Activated T-helper 1 cell treated with anti-CD3 and anti-CD28 coated beads, Interleukin-12 subunit alpha, Interleukin-12 subunit beta, Interleukin-2, Interleukin-4 antibody, amounts not matched to agents 30 ng/mL and 10 ng/mL and 1 ng/mL, durations not matched to agents 14 hours and 24 hours and 36 hours (primary cell): ENCODE measurements at places on chromosomes 2 and 18. TPM values are rescaled to one million over a fixed set of nuclear protein-coding genes. Genes with fewer than 3 reads are reported as not detected.
A peak's percentile ranks its signal among the peaks of the same experiment; 100 is the strongest.

DNA sequence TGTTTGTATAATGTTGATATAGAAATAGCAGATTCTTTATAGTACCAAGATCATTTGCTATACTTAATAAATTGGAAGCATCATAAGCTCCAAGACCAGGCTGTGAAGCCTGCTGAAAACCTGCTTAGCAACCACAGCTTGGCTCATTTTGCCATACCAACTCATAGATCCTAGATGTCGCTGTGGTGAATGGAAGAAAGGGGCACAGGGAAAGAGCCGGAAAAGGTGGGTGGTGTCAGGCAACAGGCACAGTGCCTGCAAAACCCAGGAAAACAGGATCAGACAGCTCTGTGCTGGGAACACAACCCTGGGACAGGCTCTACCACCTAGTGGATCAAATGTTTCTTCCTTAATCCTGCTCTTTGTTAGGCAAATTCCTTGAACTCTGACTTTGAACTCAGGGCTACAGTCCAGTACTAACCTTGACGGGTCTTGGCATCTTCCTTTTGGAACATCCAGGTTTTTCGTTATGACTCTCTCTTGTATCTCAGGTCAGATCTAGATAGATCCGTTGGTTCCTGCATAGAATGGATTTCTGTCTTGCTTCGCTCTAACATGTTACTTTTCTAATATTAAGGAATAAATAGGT is 31.6 kb downstream of the TWSG1 start:
- H3K4me3 ChIP-seq: no peak overlapping the region
- H3K27ac ChIP-seq: no peak overlapping the region
- no peaks in the 10 kb centered on the region for H3K27me3 ChIP-seq
- no peak for DNase-seq
- no peaks in the 10 kb centered on the region for H3K4me1 ChIP-seq
- H3K36me3 ChIP-seq: peaks cover 7% of the 10 kb centered on the region

DNA sequence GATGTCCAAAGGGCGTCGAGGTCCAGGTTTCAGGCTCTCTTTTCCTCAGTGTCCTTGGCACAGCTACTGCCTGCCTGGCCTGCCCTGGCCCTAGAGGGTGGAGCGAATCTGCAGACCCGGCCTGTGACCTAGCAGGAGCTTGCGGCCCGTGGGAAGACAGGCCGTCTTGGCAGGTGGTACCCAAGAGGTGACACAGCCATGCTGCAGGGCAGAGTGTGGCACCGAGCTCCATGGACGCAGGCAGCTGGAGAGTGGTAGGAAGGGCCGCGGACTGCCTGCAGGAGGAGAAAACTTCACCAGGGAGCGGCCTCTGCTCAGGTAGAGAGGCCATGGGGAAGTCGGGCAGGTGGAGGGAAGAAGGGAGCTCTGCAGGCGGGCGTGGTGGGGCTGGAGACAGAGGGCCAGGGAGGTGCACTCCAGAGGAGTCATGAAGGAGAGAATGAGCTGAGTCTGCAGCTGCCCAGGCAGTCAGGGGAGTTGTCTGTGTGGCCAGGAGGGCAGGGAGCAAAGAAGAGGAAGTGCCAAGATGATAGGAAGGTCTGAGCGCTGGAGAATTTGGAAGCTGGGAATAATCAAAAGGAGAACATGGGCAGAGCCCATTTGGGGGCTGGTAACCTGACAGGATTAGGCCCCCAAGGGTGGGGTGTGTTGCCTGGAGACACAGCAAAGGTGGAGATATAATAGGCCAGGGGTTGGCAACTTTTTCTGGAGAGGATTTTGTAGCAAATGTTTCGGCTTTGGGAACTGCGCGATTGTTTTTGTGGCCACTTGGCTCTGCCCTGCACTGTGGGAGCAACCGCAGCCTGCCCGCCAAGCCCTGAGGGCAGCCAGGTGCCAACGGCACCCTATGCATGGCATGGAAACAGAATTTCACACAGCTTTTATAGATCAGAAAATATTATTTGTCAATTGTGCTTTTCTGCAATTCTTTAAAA is 154.4 kb upstream of the PXDN start:
- H3K4me3 ChIP-seq: no peak overlapping the region
- no peaks in the 10 kb centered on the region for H3K36me3 ChIP-seq
- DNase-seq: no peak
- peaks cover 3% of the 10 kb centered on the region for H3K27me3 ChIP-seq

- peak overlapping the region; percentile 32 for H3K27ac ChIP-seq
- H3K36me3 ChIP-seq: peaks cover 60% of the 10 kb centered on the region
- H3K27me3 ChIP-seq: no peaks in the 10 kb centered on the region
- H3K4me1 ChIP-seq: peaks cover 76% of the 10 kb centered on the region
- H3K4me3 ChIP-seq: no peak overlapping the region
Measured at GRCh38 chr2:230346465-230346864, 19.5 kb downstream of the SP140L start.

DNA sequence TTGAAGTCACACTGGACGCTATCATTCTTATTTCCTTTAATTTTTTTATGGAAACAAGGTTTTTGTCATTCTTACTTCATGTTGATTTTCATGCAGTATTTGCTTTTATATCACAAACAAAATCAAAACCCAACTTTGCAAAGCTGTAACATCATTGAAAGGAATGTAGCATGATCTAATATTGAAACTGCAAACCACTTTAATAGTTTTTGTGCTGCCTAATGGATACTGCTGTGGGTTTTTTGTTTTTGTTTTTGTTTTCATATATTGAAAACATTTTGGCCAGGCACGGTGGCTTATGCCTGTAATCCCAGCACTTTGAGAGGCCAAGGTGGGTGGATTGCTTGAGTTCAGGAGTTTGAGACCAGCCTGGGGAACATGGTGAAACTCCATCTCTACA is 81.6 kb downstream of the MAP2 start:
- DNase-seq: no peak
- no peak overlapping the region for H3K27ac ChIP-seq
- H3K4me3 ChIP-seq: no peak overlapping the region
- H3K36me3 ChIP-seq: no peaks in the 10 kb centered on the region
- peaks cover 1% of the 10 kb centered on the region for H3K27me3 ChIP-seq

DNA sequence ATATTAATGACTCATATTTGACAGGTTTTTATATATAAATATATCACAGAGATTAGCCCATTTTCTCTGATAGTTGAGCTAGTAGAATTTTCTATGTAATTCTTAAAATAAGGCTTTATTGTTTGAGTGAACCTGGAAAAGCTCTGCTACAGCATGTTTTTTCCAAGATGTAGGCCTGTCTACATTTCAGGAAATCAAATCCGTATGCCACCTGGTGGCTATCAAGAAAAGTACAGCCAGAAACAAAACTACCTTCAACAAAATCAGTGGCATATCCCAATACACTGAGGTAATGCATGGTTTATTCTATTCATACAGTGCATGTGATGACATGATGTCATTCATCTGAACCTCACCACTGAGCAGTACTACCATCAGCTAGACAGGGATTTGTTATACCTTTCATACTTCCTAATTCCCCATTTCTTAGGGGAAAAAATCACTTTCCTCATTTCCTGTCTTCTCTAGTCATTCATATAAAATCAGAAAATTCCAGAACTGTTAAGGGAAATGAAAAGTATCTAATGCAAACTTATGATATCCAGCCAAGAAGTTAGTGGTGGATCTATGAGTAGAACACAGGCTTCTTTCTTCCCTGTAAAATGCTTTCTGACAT is 310.4 kb upstream of the SYT4 start:
- no peak overlapping the region for H3K27ac ChIP-seq
- H3K4me1 ChIP-seq: no peaks in the 10 kb centered on the region
- H3K27me3 ChIP-seq: no peaks in the 10 kb centered on the region
- H3K36me3 ChIP-seq: no peaks in the 10 kb centered on the region
- no peak overlapping the region for H3K4me3 ChIP-seq

DNA sequence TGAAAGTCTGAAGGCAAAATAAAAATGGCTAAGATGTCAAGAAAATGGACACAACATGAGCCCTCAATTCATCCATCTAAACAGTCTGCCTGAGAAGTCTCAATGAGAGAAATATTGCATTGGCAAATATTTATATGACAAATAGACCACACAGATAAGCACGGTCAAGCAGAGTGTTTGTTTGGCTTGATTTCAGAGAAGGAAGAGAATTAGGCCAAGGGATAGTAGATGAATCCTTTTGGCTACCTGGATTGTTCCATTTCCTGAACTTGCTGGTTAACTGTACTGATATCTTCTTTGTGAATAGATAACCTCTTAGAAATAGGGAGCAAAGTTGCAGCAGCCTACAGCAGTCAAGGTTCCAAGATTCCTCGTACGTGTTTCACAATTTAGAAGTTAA is 129.6 kb downstream of the RBMS1 start:
- peaks cover 17% of the 10 kb centered on the region for H3K4me1 ChIP-seq
- no peaks in the 10 kb centered on the region for H3K27me3 ChIP-seq
- H3K4me3 ChIP-seq: no peak overlapping the region

TACR1 gene
- not detected in 2 replicates for total RNA-seq

- H3K27me3 ChIP-seq: peaks cover 8% of the 10 kb centered on the region
- no peak overlapping the region for H3K4me3 ChIP-seq
- DNase-seq: no peak
- no peak overlapping the region for H3K27ac ChIP-seq
Measured at GRCh38 chr2:229601396-229601795, 113.0 kb downstream of the DNER start.

GRCh38 chr2:33491441-33492084 is 15.1 kb downstream of the RASGRP3 start:
- H3K4me1 ChIP-seq: peaks cover 49% of the 10 kb centered on the region
- no peak overlapping the region for H3K4me3 ChIP-seq
- H3K27ac ChIP-seq: no peak overlapping the region
- peaks cover 14% of the 10 kb centered on the region for H3K36me3 ChIP-seq
- DNase-seq: no peak

DNA sequence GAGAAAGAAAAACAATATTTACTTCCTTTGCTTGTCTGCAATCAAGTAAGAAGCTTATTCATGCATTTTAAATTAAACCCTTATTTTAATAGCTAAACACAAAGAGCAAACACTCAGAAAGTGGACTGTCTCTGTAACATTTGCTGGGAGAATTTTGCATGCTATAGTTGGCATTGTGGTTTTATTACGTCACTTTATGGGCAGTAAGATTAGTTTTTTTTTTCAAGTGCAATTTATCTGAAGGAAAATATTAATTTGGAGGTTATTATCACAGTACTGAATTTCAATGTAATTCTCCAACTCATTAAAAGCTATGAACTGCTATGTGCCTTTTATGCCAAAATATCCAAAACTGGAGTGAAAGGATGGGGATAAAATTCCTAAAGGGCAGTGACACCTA is 103.3 kb downstream of the TMEFF2 start:
- DNase-seq: no peak
- no peak overlapping the region for H3K4me3 ChIP-seq
- no peaks in the 10 kb centered on the region for H3K4me1 ChIP-seq

- DNase-seq: no peak
- H3K36me3 ChIP-seq: no peaks in the 10 kb centered on the region
- no peak overlapping the region for H3K27ac ChIP-seq
- H3K4me3 ChIP-seq: no peak overlapping the region
- peaks cover 51% of the 10 kb centered on the region for H3K27me3 ChIP-seq
Measured at GRCh38 chr18:8711736-8712135, 6.4 kb downstream of the MTCL1 start.

SCN7A gene
- not detected in 2 replicates for total RNA-seq

YES1 gene
- 18.5 and 18.9 TPM in 2 replicates for total RNA-seq

TEX44 gene
- total RNA-seq: not detected in 2 replicates

DSC2 gene
- total RNA-seq: not detected in 2 replicates

GRCh38 chr2:61229936-61230335 is 67.9 kb downstream of the C2orf74 start:
- H3K36me3 ChIP-seq: peaks cover 44% of the 10 kb centered on the region
- H3K27me3 ChIP-seq: no peaks in the 10 kb centered on the region
- H3K27ac ChIP-seq: no peak overlapping the region
- no peak overlapping the region for H3K4me3 ChIP-seq

DNA sequence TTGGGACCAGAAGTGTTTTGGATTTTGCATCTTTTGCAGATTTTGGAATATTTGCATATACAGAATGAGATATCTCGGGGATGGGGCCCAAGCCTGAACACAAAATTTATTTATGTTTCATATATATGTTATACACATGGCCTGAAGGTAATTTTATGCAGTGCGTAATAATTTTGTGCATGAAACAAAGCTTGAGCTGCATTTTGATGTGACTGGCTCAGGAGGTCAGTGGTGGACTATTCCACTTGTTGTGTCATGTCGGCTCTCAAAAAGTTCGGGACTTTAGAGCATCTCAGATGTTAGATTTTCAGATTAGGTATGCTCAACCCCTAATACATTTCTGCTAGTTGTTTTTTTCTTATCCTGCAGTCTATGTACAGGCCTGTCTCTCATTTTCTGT is 145.4 kb downstream of the FAM210A start:
- H3K27me3 ChIP-seq: no peaks in the 10 kb centered on the region
- no peak for DNase-seq
- peaks cover 57% of the 10 kb centered on the region for H3K4me1 ChIP-seq

TLX2 gene
- 1.2 and 1.5 TPM in 2 replicates for total RNA-seq

DNA sequence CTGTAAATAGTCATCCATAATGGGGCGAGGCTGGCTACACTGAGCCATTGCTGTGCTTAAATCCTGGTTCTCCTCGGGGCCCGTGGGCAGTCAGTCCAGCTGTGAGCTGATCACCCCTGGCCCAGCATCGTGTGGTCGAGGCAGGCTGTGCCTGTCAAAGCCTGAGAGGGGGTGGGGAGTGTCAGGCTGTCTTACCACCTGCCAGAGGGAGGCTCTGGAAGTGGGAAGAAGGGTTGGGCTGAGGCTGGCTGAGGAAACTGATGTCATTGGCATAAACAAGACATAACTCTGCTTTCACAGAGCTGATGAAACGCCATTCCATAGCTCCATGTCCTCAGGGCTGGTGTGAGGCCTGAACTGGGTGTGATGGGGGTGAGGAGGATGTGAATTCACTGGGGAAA is 49.7 kb downstream of the KLHL29 start:
- peaks cover 18% of the 10 kb centered on the region for H3K27me3 ChIP-seq
- DNase-seq: no peak
- H3K4me1 ChIP-seq: peaks cover 20% of the 10 kb centered on the region
- H3K36me3 ChIP-seq: no peaks in the 10 kb centered on the region

DNA sequence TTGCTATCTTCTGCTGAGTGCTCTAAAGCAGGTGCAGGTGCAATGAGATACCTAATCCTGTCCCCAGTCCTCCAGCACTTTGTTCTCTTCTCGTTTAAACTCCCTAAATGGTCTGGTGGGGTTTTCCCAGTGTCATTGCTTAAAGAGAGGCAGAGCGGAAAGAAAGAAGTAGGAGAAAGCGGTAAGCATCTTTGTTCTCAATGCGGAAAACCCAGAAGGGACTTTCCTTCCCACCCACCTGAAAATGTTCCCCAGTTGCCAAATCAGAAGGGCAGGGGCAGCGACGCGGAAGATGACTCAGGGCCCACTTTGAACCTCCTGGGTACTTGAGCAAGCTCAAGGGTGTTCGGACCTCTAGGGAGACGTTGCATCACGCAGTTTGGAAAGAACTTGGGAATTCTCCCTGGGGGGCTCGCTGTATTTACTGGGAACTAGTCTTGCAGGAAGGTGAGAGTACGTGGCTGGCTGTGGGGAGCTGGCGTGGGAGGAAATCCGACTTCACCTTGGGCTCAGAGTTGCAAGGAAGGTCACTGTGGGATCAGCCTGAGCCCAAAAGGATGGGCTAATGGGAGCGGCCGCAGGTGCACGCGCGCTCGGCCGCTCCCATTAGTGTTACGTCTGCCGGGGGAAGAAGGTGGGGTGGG is 589 bp upstream of the SGPP2 start:
- H3K4me3 ChIP-seq: peak overlapping the region; percentile 99
- H3K36me3 ChIP-seq: peaks cover 16% of the 10 kb centered on the region
- peak; percentile 44 for DNase-seq
- H3K27ac ChIP-seq: peak overlapping the region; percentile 99

REG3G gene
- total RNA-seq: not detected in 2 replicates

- no peak overlapping the region for H3K27ac ChIP-seq
- H3K36me3 ChIP-seq: no peaks in the 10 kb centered on the region
- no peak for DNase-seq
- no peak overlapping the region for H3K4me3 ChIP-seq
Measured at GRCh38 chr2:142741764-142742269, 135.6 kb upstream of the KYNU start.

GRCh38 chr2:8684878-8685696 is 3.2 kb downstream of the ID2 start:
- peaks cover 20% of the 10 kb centered on the region for H3K4me1 ChIP-seq
- peak overlapping the region; percentile 99 for H3K4me3 ChIP-seq
- H3K27ac ChIP-seq: peak overlapping the region; percentile 96
- peaks cover 25% of the 10 kb centered on the region for H3K36me3 ChIP-seq
- peaks cover 6% of the 10 kb centered on the region for H3K27me3 ChIP-seq
